ENCODE measurements at places on chromosomes 2 and 18.
A peak's percentile ranks its signal among the peaks of the same experiment; 100 is the strongest.

DNA sequence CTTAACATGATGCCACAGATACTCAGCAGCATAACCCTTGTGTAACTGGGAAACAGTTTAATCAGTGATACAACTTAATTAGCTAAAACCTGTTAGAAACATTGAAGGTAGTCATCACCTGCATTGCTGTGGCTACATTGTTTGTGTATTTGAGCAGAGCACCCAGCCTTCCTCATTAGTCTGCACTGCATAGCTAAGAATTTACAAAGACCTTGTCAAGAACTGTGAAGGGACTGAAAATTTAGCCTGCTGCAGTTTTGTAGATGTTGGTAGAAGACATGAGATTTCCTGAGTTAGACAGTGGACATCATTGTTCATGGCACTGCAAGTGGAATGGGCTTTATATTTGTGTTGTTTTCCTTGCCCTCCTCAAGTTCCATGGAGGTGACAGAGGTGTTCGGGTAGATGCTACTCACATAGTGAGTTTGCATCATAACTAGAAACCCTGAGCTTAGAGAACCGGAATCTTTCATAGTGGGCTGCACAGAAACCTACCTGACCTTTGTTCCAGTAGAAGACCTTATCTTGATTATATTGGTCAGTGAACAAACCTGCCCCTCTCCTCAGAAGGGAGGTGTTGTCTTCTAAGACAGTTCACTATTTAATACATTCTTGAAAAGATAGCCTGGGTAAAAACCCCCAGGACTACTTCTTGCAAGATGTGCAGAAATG, 12.5 kb downstream of the VAPA start:
- no peak for DNase-seq

DNA sequence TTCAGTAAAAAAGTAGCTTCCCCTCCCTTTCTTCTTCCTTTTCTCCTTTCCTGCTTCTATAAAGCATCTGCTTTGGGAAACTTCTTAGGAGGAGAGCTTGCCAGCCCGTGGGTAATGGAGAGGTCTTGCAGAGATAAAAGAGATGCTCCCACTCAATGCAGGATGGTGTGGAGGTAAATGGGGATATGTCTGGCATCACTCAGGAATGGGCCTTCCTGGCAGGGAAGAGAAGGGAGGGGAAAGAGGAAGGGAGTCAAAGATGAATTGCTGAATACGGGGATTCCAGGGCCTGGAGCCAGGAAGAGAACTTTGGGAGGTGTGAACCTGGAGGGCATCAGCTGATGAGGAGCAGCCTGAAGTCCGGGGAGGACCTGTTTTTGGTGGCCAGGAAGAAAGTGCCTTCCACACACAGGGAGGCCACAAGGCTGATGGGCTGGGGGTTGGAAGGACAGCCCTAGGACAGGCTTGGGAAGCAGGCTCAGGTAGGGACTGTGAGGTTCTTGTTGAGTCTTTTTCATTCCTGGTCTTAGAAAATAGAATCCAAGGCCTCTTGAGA, 25.2 kb downstream of the IL1B start:
- DNase-seq = no peak

DNA sequence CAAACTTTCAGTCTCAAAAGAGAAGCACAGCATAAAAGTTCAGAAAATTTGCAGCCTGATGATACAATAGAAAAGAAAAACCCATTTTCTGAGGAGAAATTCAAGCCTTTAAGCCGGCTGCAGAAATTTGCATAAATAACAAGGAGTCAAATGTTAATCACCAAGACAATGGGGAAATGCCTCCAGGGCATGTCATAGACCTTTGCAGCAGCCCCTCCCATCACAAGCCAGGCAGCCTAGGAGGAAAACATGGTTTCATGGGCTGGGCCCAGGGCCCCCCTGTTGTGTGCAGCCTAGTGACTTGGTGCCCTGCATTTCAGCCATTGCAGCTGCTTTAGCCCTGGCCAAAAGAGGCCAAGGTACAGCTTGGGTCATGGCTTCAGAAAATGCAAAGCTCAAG, 54.1 kb upstream of the CAVIN2 start:
- no peak for DNase-seq

DNA sequence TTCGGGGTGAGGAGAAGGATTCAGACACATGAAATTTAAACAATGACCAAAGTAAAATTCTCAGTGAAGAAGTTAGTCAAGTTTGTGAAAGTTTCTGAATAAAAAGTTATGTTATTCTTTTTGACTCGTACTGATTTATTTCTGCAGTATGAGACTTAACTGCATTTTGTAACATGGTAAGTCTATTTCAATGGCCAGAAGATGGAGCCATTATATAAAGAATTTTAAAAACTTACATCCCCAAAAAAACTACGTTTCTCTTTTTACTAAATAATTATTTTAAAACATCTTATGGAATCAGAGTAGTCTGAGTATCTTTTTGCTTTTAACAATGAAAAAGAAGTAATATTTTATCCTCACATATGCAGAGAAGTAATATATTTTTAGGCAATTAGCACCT, 51.4 kb upstream of the SCN1A start:
- DNase-seq = no peak

- DNase-seq = peak; percentile 32
These were observed 171.9 kb upstream of the GATA6 start for GRCh38 chr18:21997207-21998143.

GRCh38 chr2:186572705-186573104, 17.2 kb upstream of the ITGAV start:
- DNase-seq = no peak

DNA sequence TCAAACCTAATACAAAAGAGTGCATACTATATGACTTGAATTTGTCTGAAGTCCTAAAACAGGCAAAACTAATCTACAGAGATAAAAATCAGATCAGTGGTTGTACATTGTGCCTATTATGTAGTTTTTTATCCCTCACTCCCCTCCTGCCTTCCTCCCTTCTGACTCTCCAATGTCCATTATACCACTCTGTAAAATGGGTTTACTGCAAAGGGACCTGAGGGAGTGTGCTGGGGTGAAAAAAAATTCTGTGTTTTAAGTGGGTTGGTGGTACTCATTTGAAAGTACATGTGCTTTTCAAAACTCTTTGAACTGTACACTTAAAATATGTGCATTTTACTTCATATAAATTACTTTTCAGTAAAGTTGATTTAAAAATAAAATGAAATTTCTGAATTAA, 89.0 kb upstream of the UBE2E3 start:
- no peak for DNase-seq

GRCh38 chr2:80059447-80059846, 245.1 kb downstream of the LRRTM1 start:
- no peak for DNase-seq

GRCh38 chr2:241768251-241768711, 8.3 kb upstream of the GAL3ST2 start:
- DNase-seq = peak; percentile 3

DNA sequence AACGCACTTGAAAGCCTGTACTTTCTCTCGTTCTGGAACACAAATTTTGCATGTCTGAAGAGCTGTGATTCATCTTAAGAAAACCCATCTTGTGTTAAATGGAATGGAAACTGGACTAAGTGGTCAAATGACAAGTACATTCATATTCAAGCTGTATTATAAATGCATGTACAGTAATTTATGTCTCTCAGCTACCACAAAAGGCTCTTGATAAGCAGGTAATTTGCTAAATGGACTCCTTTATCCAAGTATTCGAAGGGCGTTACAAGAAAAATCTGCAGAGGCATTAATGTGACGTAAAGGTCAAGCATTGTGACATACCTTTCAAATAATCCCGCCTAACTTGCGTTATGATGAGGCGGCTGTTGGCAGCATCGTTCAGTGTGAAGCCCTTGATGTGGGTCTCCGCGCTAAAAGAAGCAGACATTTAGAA, 66.6 kb downstream of the ABCG8 start:
- no peak for DNase-seq

DNA sequence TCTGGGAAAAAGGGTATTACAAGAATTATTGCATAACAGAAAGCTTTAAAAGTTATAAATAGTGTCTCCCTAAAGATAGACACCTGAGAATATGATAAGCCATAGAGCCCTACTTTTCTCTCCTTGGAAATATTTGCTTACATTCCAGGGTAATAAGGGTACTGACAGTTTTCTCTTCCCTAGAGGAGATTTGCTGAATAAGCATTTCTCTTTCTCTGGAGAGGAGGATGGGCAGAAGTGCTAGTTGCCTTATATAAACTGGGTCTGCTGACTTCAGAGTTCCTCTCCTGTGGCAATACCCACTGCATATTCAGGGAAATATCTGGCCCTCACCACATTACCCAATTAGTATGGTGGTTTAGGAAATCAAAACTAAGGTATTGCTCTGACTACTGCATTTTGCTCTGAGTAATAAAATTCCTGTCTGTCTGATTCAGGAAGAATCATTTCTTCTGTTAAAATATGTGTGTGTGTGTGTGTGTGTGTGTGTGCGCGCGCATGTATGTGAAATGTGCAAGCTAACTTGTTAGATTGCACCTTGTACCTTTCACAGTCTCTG, 1391.3 kb downstream of the DSC3 start:
- no peak for DNase-seq

DNA sequence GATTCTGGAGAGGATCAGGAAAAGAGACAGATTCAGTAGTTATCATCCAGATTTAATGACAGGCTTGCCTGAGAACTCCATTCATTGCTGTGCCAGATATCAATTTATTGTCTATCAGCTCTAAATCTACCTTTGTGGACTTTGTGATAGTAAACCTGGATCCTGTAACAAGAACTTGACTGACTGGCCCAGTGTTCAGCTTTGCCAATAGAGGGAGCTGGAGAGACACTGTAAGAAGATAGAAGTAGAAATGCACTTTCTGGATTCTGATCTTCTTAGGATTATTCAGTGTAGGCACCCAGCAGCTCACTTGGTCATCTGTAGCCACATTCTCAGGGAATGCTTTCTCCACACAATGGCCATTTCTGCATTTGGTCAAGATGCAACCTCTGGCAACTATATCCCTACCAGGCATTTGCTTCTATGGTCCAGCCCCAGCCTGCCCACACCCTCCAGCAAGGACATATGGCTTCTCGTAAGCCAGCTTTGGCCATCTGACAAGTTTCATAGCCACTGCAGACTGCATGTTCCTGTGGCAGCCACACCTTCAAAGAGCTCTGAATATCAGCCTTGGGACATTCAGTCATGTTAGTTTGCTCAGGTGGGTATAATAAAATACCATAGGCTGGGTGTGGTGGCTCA, 6.1 kb upstream of the SERPINB8 start:
- peak; percentile 63 for DNase-seq

DNA sequence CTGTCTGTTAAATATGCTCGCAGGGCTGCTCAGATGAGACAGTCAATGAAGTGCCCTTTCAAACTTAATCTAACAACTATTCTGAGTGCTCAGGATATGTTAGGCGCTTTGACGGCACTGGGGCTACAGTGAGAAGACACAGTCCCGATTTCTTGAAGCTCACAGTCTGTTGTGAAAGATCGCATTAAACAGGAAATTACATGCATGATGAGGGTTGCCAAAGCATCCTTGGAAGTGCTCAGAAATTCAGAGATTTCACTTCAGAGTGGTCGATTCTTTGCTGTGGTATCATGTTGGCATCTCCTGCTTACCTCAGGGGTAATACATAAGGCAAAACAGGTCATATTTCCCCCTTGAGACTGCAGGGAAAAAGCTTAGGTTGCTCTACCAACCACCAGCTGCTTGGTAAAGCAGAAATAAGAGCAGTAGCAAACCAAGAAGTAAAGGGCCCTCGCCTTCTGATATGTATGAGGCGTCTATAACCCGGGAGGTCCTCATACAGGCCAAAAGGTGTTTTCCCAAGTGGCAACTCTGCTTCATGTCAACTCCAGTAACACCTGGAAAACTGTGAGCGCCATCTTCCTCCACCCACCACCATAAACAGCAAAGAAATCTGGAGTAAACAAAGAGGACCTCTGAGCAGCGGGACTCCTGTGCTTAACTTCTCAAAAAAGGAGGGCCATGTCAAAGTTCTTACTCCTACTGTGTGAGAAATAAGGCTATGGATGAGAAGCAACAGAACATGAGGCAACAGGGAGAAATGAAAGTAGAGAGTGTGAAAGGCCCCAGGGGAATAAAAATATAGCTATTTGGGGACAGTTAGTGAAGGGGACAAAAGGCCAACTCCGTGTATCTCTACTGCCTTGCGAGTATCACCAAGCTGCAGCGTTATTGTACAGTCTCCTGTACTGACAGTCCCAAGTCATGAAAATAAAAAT, 79.3 kb downstream of the CLHC1 start:
- DNase-seq = no peak

DNA sequence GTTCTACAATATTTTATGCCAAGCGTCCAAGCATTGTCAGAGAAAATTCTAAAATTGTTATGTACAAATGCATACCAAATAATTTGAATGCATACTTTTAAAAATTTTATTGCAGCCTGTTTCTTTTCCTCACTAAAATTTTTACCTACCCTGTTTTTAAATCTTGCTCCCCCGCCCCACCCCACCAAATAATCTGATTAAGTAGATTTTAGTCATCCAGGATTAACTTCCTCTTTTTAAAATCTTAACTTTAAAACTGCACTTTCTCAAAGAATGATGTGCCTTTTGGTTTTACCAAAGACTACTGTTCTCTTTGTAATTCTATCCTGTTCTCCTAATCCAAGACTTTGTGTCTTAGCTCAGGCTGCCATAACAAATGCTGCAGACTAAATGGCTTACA, 269.4 kb upstream of the FN1 start:
- no peak for DNase-seq

DNA sequence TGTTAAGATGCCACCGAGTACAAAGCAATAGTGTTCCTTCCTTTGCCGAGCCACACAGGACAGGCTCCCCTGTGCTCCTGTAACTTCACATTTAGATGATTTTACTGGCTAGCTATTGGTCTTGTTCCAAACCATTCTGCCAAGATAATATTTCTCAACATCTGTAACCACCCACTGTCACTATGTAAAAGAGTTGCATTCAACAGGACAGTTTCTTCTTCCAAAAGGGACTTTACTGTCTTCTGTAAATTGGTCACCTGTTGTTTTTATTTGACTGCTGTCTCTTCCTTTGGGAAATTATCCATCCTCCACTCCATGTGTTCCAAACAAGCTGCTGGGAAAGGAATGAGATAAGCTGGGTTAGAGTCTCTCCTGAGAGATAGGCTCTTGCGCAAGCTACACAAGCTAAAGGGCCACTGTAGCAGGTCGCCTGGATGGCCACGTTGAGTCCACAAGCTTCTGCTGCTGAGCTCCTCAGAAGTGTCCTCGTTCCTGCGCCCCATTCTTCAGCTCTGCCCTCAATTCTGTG, 14.4 kb upstream of the BZW1 start:
- no peak for DNase-seq

DNA sequence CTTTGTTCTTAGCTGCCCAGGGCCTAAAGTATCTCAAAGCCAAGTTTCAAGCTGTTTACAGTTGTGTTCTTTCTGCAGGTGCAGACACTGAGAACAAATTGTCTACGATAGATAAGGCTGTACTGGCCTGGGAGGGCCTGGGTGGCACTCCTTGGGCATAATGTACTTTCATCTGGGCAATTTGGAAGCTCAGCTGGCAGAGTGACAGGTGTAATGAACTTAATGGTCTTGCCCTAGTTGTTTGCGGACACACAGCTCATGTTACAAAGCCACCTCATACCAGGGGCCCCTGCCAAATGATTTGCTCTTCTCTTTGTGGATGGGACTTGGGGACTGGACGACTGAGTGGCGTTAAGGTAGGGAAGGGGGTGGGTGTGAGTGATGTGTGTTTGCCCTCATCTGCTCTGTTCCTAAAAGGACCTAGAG, 4.3 kb downstream of the LDLRAD4 start:
- DNase-seq = no peak

Data from DND-41 (cell line).